ENCODE measurements at places on chromosomes 5 and 9.

GRCh38 chr9:120564589-120564988 is 15.4 kb downstream of the CDK5RAP2 start:
- DNase-seq: no peak

- no peak for DNase-seq
Measured at GRCh38 chr5:10673017-10673389, 88.0 kb downstream of the DAP start.

- no peak for DNase-seq
Measured at GRCh38 chr5:156481741-156482140, 154.8 kb downstream of the SGCD start.

DNA sequence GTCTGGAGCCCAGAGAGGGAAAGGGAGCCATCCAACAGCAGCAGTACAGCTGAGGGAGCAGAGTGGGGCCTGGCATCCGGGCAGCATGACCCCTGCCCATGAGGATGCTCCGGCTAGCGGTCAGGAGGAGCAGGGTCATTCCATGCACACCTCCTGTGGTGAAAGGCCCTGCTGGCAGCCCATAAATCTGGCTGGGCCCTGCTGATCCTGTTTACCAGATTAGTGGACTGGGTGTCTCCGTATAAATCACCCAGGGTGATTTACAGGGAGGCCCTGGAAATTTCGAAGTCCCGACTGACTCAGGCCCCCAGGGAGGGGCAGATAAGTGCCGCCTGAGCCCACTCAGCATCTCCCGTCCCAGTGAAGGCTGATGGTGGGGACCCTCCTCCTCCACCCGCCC is 117.6 kb upstream of the HAND1 start:
- no peak for DNase-seq

DNA sequence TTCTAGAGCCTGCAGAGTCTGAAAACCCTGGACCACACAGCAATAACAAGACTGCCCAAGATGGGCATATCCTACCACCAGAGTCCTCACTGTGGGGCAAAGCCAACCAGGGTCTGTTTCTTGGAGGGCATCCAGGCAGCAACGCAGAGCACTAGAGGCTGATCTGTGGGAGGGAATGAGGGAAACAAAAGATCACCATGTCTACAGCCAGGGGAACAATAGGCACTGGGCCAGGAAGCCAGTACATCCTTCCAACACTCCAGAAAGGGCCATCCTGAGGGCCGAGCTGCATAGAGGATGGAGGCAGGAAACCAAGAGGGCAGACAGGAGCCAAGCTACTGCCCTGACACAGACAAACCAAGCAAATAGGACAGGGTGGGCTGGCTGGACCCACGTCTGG is 416.1 kb upstream of the IRX4 start:
- no peak for DNase-seq

- no peak for DNase-seq
Measured at GRCh38 chr9:72622186-72622585, 100.8 kb downstream of the TMC1 start.

- DNase-seq: no peak
Measured at GRCh38 chr5:135073761-135074345, 39.8 kb upstream of the PITX1 start.

- no peak for DNase-seq
Measured at GRCh38 chr5:95760273-95761191, 29.4 kb downstream of the RHOBTB3 start.
